ENCODE measurements at places on chromosomes 5 and 9.

DNA sequence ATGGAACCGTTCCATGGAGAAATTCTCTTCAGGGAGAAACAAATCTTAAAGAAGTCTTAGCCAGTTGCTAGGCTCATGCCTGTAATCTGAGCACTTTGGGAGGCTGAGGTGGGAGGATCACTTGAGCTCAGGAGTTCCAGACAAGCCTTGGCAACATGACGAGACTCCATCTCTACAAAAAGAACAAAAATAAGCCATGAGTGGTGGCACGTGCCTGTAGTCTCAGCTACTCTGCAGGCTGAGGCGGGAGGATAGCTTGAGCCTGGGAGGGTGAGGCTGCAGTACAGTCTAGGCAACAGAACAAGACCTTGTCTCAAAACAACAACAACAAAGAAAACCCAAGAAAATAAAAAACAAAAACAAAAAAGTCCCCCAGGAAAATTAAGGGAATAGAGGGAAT, 8.2 kb downstream of the HSPB3 start:
- DNase-seq = no peak

GRCh38 chr9:79609468-79610018, 37.8 kb downstream of the TLE4 start:
- DNase-seq = no peak

- no peak for DNase-seq
Observed at GRCh38 chr5:180808461-180809000, 5.9 kb upstream of the MGAT1 start.

GRCh38 chr9:105039175-105039799, 111.3 kb upstream of the ABCA1 start:
- no peak for DNase-seq

Measured in stimulated activated CD8-positive, alpha-beta memory T cell treated with anti-CD3 and anti-CD28 coated beads, Interleukin-15, amount 100 ng/mL, for 48 hours (primary cell).